Ascending aorta (tissue), 2 donors: ENCODE measurements at places on chromosomes 2 and 18.
A peak's percentile ranks its signal among the peaks of the same experiment; 100 is the strongest.

DNA sequence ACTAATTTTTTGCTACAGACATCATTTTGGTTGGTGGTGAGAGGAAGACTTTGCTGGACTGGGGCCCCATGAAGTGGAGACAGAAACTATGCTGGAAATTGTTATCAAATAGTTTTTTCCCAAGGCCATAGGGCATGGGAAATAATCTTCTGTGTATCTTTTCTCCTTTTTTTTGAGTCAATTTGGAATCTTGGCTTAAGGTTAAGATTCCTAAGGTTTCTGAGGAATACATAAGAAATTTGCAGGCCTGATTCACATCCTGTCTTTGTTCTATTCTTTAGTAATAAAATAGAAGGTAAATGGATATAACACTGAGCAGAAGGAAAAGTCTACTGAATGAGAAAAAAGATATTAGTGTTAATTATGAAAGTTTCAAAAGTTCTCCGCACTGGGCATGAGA, 16.6 kb downstream of the SMC6 start:
- no peak for DNase-seq

GRCh38 chr2:219997341-219997851, 370.0 kb downstream of the SLC4A3 start:
- no peak for DNase-seq

DNA sequence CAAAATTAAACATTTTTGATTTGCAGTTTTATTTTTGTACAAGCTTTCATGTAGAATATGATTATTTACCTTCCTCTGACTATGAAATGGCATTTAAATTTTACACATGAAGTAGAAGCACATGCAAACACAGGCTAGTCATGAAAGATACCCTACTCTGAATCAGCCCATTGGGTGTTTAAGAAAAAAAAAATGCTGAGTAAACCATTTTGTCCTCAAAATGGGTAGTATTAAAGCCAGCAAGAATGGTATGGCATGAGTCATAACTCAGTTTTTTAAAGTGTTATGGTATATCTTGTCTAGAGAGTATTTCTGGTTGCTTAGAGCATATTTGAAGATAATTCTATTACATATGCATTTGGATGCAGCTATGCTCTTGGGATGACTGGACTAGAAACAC, 55.0 kb downstream of the PKP4 start:
- no peak for DNase-seq

- no peak for DNase-seq
Measured at GRCh38 chr2:74080346-74080745, 67.4 kb downstream of the BOLA3 start.

DNA sequence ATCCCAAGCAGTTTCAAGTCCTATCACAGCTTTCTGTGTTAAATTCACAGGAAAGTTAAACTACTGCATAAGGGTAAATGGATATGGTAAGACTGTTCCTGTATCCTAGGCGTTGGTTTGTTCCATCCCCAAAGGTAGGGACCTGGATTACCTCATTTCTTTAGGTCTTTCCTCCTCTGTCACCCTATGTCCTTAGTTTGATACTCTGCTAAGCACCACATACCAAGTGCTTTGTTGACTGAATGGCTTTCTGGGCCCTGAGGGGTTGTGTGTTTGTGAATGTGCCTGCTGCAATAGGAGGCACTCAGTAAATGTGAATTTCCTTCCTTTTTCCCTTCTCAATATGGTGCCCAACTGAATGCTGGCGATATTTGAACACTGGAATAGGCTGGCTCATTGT, 7.8 kb downstream of the NOSTRIN start:
- no peak for DNase-seq

DNA sequence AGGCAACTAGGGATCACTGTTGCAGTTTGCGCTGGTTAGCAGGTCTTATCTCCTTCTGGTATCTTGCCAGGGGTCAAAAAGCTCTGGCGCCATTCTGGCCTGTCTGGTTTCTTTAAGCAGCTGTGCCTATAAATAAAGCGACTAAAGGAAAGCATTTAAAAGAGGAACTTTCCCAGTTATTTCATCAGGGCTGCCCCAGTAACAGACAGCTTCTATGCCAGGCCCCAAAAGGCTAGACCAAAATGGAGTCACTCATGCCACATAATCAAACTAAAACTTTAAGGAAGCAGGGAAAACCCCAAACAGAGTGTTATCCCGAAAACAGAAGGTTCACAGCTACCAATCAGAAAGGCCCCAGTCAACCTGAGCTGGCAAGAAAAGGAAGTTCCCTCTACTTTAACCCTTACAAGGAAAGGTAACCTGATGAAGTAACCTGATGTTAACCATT, 41.2 kb upstream of the HNRNPA3 start:
- no peak for DNase-seq

- DNase-seq: no peak
Measured at GRCh38 chr18:31490387-31490786, 7.6 kb upstream of the DSG2 start.

DNA sequence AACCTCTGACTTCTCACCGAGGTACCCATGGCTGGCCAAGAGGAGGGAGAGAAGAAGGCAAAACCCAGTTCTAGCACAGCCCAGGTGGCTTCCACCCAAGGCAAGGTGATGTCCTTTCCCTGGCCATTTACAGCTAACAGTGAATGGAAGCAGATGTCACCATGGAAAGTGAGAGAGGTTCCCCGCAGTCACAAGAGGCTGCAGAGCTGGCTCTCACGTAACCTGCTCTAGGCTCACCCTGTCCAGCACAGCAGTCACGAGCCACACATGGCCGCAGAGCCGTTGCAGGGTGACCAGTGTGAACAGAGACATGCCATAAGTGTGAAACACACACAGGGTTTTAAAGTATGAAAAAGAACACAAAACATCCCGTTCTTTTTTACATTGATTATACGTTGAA, 169.4 kb downstream of the TNS1 start:
- no peak for DNase-seq

- peak; percentile 66 for DNase-seq
Measured at GRCh38 chr18:44507729-44508325, 172.9 kb upstream of the SETBP1 start.

- DNase-seq: no peak
Measured at GRCh38 chr18:63161032-63161760, 158.4 kb downstream of the BCL2 start.

- DNase-seq: no peak
Measured at GRCh38 chr18:69102959-69103358, 297.7 kb upstream of the DOK6 start.

DNA sequence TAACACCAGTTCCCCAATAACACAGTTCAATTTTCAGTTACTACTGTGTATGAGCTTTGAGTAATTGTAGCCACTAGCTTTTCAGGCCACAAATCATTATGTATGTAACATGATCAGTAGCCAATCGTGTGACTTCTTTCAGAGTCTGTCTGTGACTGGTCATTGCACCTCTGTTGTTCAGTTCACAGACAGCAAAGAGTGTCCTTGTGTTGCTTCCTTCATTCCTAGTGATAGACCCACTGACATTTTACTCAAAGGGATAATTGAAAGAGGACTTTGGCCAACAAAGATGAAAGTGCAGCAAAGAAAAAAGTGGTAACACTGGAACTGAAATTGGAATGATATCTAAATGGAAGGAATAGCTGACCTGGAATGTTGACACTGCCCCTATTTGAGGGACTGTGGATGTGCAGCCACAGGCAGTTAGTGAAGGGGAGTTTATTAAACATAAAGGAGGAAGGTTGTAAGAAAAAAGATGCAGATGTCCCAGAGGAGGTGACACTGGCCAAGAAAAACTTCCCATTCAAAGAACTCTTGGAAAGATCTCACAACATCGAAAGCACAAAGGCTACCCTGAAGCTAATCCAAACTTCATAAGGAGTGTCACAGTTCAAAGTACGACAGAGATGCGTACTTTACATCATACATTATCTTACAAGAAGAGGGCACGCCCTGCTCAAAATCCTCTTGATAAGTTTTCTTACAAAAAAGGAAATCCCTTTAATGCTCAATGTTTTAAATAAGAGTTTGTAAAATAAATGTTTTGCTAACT, 19.3 kb downstream of the TTC39C start:
- DNase-seq: no peak

DNA sequence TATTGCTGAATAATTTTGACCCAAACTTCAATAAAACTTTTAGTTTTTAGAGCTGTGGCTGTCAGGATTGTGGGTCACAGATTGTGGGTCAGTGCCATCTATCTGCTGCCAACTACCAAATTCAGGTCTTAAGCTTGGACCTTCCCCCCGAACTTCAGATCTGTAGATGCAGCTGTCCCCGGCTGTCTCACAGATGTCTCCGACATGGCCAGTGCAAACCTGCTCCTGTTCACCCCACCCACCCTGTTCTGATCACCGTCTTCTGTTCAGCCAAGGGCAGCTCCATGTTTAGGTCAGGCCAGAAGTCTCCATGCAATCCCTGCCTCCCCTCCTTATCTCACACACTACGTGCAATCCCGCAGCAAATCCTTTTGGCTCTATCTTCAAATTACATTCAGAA, 175.0 kb downstream of the PRKCE start:
- no peak for DNase-seq

- no peak for DNase-seq
Measured at GRCh38 chr2:212484563-212485080, 54.0 kb downstream of the ERBB4 start.

DNA sequence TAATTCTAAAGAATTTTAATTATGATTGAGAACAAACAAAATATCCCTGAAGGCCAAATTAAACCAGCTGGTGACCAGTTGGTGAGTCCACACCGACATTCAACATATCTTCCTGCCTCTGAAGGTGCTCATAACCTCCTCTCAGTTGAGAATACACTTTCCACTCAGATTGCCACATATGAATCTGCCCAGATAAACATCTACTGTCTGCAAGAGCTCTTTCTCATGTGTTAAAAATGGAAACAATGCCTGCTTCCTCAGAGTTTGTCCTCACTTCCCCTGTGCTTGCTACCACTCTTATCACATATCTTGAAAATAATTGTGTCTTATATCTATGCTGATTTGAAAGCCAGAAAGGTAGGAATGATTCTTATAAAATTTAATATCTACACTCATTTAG, 177.7 kb upstream of the GULP1 start:
- no peak for DNase-seq

- no peak for DNase-seq
Measured at GRCh38 chr18:22703883-22704585, 229.1 kb upstream of the RBBP8 start.

- DNase-seq: peak; percentile 46
Measured at GRCh38 chr2:8421658-8422449, 260.0 kb upstream of the ID2 start.

GRCh38 chr2:138867341-138867740, 87.2 kb upstream of the NXPH2 start:
- no peak for DNase-seq

DNA sequence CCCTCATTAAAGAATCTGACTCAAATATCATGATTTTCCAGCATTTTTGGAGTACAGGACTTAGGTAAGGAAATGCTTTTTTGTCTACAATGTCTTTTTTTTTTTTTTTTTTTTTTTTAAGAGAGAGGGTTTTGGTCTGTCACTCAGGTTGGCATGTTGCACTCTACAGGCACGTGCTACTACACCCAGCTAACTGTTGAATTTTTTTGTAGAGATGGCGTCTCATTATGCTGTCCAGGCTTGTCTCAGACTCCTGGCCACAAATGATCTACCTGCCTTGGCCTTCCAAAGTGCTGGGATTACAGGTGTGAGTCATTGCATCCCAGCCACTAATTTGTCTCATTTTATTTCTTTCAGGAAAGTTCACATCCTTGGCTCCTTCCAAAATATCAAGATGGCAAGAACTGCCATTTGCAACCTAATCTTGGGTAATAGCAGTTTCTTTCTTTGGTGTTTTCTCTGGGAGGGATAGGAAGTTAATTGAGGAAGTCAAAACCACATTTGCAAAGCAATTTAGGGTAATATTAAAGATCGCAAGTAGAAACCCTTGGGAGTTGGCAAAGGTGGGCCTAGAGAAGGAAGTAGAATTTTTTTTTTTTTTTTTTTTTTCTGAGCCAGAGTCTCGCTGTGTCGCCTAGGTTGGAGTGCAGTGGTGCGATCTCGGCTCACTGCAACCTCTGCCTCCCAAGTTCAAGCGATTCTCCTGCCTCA, 15.5 kb downstream of the PNO1 start:
- no peak for DNase-seq

DNA sequence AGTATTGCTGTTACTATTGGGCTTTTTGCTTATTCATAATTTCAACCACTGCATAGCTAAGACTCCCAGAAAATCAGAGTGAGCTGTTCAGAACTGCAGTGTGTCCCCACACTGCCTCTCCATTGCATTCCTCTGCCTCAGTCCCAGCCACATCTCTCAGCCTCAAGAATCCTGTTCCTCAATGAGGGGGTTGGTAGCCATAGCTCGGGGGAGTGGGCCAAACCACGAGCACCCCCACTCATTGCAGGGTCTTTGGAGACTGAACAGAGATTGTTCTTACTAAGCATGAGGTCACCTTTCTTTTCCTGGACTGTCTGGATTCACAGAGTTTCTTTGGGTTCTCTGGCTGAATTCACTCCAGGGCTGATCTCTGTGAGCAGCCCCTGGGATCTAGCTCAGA, 161.1 kb downstream of the GFPT1 start:
- DNase-seq: no peak

DNA sequence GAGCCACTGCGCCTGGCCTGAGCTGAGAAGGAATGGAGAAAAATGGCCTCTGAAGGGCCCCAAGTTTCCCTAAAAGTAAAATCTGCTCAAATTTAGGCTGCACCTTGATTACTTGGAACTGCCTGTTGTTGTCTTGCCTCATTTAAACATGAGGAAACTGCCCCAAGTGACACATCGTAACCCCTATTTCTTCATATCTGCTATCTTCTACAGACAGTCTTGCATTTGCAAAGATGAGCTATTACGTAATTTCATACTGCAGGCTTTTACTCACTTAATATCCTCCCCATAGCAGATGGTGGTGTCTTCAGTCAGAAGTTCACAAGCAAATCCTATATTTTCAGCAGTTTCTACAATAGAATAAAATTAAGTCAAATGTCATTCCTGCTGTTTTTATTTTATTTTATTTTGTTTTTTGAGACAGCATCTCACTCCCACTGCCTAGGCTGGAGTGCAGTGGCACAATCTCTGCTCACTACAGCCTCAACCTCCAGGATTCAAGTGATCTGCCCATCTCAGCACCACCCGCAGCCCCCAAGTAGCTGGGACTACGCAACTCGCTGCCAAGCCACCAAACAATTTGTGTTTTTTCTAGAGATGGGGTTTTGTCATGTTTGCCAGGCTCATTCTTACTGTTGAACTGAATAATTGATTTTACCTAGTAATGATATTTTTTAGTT, 45.3 kb upstream of the NARS1 start:
- no peak for DNase-seq

DNA sequence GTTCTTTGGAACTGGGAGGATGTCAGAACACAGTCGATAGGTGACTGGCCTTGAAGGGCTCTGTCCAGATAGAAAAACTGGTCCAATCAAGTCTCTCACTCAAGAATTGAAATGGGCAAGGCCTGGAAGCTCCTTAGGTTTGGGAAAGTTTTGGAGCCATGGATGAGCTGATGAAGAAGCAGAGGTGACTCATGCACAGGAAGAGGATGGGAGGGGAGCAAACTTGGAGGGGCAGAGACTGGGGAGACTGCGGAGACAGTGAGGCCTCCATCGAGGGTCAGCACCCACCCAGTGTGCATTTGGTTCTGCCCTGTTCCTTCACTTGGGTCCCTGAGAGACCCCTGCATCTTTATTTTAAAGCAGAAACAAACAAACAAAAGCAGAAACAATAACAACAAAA, 41.1 kb downstream of the SOWAHC start:
- DNase-seq: no peak
